Hematopoietic multipotent progenitor cell (in vitro differentiated cells): ENCODE measurements at places on chromosomes 7 and 10. TPM values are rescaled to one million over a fixed set of nuclear protein-coding genes. Genes with fewer than 3 reads are reported as not detected.

Gene RAMP3
- under 0.01 TPM for total RNA-seq

Gene CYP2C19
- not detected for total RNA-seq

Gene PAXIP1
- total RNA-seq: 9.7 TPM

Gene HOGA1
- not detected for total RNA-seq

Gene NOS3
- 0.27 TPM for total RNA-seq

Gene RPEL1
- total RNA-seq: 0.27 TPM

Gene NKX1-2
- total RNA-seq: not detected

Gene PRR15
- total RNA-seq: 15.9 TPM

Gene HMX3
- not detected for total RNA-seq

Gene FAM13C
- not detected for total RNA-seq

Gene COBL
- total RNA-seq: 0.27 TPM

Gene CLRN3
- total RNA-seq: not detected

Gene LIPA
- 37.2 TPM for total RNA-seq

Gene HYAL4
- total RNA-seq: not detected

Gene PHTF2
- total RNA-seq: 4.3 TPM

Gene FAM237B
- not detected for total RNA-seq

Gene ZPBP
- total RNA-seq: 0.81 TPM
